ENCODE measurements at places on chromosomes 1 and 21. TPM values are rescaled to one million over a fixed set of nuclear protein-coding genes. Genes with fewer than 3 reads are reported as not detected.

ARF1 gene
- 664 TPM for total RNA-seq

RBP7 gene
- total RNA-seq: not detected

UBE4B gene
- total RNA-seq: 30.7 TPM

KCNH1 gene
- not detected for total RNA-seq

NTMT2 gene
- not detected for total RNA-seq

IL24 gene
- not detected for total RNA-seq

EPRS1 gene
- 131 TPM for total RNA-seq

F13B gene
- not detected for total RNA-seq

OR2L13 gene
- not detected for total RNA-seq

CLDN14 gene
- not detected for total RNA-seq

OR2L3 gene
- not detected for total RNA-seq

OR2T29 gene
- not detected for total RNA-seq

IFI16 gene
- total RNA-seq: 86.2 TPM

HSD17B7 gene
- total RNA-seq: 54.6 TPM

KCNT2 gene
- total RNA-seq: 2.3 TPM

UBQLN4 gene
- 19.3 TPM for total RNA-seq

AKT3 gene
- 16.5 TPM for total RNA-seq

PAFAH2 gene
- total RNA-seq: 11.9 TPM

SPRR3 gene
- total RNA-seq: not detected

All from myometrial cell (primary cell).